ENCODE measurements at places on chromosomes 2 and 18.

- no peak for DNase-seq
Observed at GRCh38 chr2:219469186-219469724, 29.4 kb upstream of the GMPPA start.

GRCh38 chr2:67445652-67446268, 48.6 kb downstream of the ETAA1 start:
- DNase-seq: no peak

GRCh38 chr2:100660851-100661584, 98.2 kb downstream of the PDCL3 start:
- DNase-seq: no peak

- no peak for DNase-seq
Observed at GRCh38 chr2:28054916-28055315, 164.4 kb downstream of the BABAM2 start.

Measured in HEK293T (cell line).